ENCODE measurements at places on chromosomes 4 and X. TPM values are rescaled to one million over a fixed set of nuclear protein-coding genes. Genes with fewer than 3 reads are reported as not detected.

Gene CT45A8
- total RNA-seq, result not detected

- no peak overlapping the region for H3K4me3 ChIP-seq
- H3K27me3 ChIP-seq, result no peaks in the 10 kb centered on the region
- H3K36me3 ChIP-seq, result no peaks in the 10 kb centered on the region
- H3K27ac ChIP-seq, result no peak overlapping the region
- H3K4me1 ChIP-seq, result no peaks in the 10 kb centered on the region
Measured at GRCh38 chr4:21728304-21728703, 220.3 kb downstream of the KCNIP4 start.

DNA sequence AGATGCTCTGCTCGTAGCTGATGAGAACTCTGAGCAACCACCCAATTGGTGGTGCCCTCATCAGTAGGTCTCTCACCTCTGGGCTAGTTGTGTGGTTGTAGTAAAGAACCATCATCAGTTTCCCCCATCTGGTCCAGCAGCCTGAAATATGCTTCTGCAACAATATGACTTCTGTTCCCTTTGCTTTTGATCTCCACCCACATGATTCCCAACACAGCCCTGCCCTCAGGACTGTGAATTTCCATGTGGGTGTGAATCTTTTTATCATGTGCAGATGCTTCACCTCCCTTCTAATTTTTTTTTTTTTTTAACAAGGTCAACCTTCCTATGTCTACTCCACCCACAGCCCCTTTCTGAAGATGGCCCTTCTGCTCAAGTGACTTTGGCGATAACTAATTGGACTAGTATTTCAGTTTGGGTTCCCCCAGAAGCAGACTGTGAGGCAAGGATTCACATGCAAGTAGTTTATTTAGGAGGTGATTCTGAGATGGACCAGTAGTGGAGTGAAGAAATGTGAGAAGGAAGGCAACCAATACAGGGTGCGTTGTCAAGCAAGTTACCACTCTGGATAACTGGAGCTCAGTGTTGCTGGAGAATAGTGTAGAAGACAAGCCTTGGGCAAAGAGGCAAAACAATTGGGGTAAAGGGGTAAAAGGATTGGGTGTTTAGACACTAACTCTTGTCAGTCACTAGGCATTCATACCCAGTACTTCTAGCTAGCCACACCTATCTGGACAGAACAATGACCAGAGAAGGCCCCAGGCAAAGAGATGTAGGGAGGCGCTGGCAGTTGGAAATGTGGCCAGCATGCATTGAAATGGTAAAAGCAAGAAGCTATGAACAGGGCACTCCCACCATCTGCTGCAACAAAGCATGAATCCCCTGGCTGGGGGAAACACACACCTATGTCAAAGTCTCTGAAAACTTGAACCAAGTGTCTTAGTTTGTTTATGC lies 466.2 kb downstream of the BCOR start:
- H3K36me3 ChIP-seq, result no peaks in the 10 kb centered on the region
- DNase-seq, result no peak
- H3K27ac ChIP-seq, result no peak overlapping the region
- no peaks in the 10 kb centered on the region for H3K27me3 ChIP-seq
- no peaks in the 10 kb centered on the region for H3K4me1 ChIP-seq

Gene MGARP
- 0.32 TPM for total RNA-seq

GRCh38 chrX:43505769-43506168 lies 150.3 kb upstream of the MAOA start:
- H3K4me1 ChIP-seq, result no peaks in the 10 kb centered on the region
- no peak for DNase-seq
- H3K36me3 ChIP-seq, result no peaks in the 10 kb centered on the region
- H3K27me3 ChIP-seq, result no peaks in the 10 kb centered on the region

GRCh38 chr4:78742300-78742699 lies 33.9 kb upstream of the BMP2K start:
- no peak for DNase-seq
- no peaks in the 10 kb centered on the region for H3K36me3 ChIP-seq
- no peak overlapping the region for H3K4me3 ChIP-seq
- H3K27ac ChIP-seq, result no peak overlapping the region
- H3K4me1 ChIP-seq, result no peaks in the 10 kb centered on the region

Gene GPAT3
- 23.5 TPM for total RNA-seq

DNA sequence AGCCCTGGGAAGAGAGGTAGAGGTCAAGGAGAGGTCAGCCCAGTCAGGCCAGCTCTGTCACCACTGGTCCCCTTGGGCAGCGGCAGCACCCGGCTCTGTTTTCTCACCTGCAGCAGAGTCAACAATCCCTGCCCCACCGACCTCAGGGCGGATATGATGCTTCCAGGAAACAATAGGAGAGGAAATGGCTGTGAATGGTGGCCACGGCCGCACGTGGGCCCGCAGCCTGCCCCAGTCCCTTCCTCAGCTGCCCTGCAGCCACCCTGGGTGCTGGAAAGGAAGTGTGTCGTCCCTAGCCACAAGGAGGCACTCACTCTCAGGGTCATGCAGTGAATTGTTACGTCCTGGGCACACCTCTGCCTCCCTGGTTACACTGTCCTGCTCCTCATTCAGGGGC lies 92.5 kb upstream of the ENPP6 start:
- H3K27ac ChIP-seq, result peak overlapping the region; percentile 43
- no peaks in the 10 kb centered on the region for H3K36me3 ChIP-seq
- peaks cover 9% of the 10 kb centered on the region for H3K4me1 ChIP-seq
- DNase-seq, result peak; percentile 68
- H3K27me3 ChIP-seq, result no peaks in the 10 kb centered on the region

DNA sequence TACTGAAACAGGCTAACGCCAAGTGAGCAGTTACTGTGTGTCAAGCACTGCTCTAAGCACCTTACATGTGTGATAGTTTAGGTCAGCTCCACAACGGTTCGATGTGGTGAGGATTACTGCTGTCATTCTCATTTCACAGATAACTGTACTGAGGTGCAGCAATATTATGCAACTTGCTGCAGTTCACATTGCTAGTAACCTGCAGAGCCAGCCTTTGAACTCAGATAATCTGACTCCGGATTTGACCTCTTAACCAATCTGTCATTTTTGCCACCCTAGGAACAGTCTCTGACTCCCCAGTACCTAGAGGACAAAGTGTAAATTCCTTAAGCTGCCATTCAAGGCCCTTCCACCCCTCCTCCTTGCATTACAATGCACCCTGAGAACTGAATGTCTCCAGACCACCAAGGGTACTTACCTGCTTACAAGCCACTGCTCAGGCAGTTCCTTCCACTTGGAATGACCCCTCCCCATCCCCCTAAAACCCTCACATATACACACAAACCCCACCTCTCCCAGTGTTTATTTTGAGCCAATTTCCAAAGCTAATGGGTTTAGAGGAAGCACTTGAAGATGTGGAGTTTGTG lies 24.9 kb downstream of the EFNB1 start:
- no peak overlapping the region for H3K27ac ChIP-seq
- no peaks in the 10 kb centered on the region for H3K27me3 ChIP-seq
- H3K36me3 ChIP-seq, result no peaks in the 10 kb centered on the region
- no peaks in the 10 kb centered on the region for H3K4me1 ChIP-seq
- DNase-seq, result no peak

Gene DCAF4L1
- 0.15 TPM for total RNA-seq

Gene SHROOM4
- 2.2 TPM for total RNA-seq

Gene RPL10
- 2,641 TPM for total RNA-seq

Gene IBSP
- total RNA-seq, result not detected

- DNase-seq, result no peak
- H3K4me1 ChIP-seq, result peaks cover 3% of the 10 kb centered on the region
- H3K4me3 ChIP-seq, result no peak overlapping the region
- H3K27me3 ChIP-seq, result no peaks in the 10 kb centered on the region
- H3K27ac ChIP-seq, result no peak overlapping the region
- H3K36me3 ChIP-seq, result no peaks in the 10 kb centered on the region
Measured at GRCh38 chr4:38371391-38371851, 292.6 kb upstream of the KLF3 start.

DNA sequence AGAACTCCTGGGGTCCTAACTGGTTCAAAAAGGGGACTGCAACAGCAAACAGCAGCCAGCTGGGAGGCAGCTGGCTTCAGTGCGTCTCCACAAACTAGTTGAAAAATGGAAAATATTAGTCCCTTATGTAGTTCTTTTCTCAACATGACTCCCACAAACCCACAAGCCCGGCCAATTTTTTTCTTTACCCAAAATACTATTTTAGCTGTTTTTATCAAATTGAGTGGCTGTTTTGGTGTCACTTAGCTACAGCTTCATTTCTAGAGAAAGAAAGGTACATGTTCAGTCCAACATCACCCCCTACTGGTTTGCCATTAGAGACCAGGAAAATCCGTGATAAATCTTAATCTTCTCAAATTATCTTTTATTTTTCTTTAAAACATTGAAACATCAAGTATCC lies 97.2 kb downstream of the GUCY2F start:
- H3K4me1 ChIP-seq, result no peaks in the 10 kb centered on the region
- no peak overlapping the region for H3K27ac ChIP-seq
- H3K4me3 ChIP-seq, result no peak overlapping the region
- H3K27me3 ChIP-seq, result no peaks in the 10 kb centered on the region
- no peaks in the 10 kb centered on the region for H3K36me3 ChIP-seq

All from colonic mucosa (tissue), 4 donors.